ENCODE measurements at places on chromosomes 6 and 20.
A peak's percentile ranks its signal among the peaks of the same experiment; 100 is the strongest.

- DNase-seq, result no peak
Observed at GRCh38 chr6:99901596-99902384, 92.2 kb downstream of the MCHR2 start.

DNA sequence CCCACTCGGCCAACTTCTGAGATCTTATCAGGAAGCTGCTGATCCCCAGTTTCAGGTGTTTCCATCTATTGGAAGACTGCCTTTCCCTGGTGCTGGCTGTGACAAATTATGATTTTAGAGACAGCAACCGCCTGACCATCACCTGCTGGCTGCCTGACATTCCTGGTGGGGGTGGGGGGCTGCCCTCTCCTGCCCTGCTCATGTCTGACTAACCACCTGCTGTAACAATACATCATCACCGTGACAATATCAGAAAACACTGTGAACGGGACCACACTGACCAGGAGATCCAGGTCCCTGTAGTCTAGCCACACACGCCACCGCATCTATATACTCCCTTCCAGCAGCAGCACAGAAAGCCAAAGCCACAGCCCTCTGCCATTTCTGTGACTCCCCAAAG, 537.5 kb downstream of the QKI start:
- no peak for DNase-seq

GRCh38 chr6:45430590-45431202, 53.0 kb upstream of the SUPT3H start:
- DNase-seq, result no peak

GRCh38 chr6:136772685-136773472, 19.4 kb downstream of the MAP3K5 start:
- DNase-seq, result peak; percentile 82

DNA sequence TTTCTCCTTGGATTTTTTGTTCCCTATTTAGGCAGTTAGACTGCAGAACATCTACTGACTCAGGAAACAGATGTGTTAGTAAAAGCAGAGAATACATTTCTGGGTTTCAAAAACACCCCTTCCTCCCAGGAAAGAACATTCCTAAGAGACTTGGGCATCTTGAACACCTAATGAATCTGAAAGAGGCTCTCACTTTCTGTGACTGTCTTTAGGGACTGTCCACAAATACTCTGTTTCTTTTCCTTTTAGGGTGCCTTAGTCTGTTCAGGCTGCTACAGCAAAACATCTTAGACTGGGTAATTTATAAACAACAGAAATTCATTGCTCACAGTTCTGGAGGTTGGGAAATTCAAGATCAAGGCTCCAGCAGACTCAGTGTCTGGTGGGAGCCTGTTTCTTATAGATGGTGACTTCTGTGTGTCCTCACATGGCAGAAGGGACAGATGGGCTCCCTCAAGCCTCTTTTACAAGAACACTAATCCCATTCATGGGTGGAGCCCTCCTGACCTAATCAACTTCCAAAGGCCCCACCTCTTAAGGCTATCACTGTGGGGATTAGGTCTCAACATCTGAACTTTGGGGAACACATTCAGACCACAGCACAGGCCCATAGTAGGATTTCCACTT, 19.4 kb upstream of the CCN5 start:
- no peak for DNase-seq

- DNase-seq, result no peak
Observed at GRCh38 chr6:106257195-106257594, 68.4 kb downstream of the ATG5 start.

DNA sequence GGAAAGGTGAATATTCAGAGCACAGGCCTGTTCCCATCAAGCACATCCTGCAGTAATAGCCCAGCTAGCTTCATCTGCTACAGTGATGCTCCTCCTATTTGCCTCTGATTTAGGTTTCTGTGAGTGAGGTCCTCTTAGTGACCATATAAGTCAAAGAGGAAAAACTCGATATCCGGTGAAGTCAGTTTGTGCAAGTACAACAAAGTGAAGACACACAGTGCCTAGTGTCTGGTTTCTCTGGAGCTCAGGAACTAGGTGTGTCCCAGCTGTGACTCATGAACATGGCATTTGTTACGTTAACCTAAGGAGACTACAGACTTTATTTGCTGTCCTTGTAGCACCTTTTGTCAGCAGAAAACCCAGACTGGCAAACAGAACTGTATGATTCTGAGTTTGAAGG, 33.9 kb downstream of the EDN1 start:
- no peak for DNase-seq

DNA sequence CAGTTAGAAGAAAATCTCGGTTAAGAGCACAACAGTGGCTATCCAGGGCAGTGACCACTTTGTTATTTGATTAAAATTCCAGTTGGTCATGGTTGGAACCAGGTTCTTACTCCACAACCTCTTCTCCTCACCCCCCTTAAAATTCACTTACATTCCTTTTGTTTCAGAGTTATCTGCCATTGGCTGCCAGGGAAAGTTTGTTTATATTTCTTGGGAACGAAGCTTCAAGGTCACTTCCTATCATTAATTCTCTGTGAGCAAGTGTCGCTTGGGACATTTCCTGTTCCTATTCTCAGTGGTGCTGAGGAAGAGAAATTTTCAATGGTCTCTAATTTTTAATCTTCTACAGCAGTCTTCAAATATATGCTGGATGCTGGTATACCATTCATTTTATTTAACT, 121.1 kb upstream of the COL21A1 start:
- no peak for DNase-seq

DNA sequence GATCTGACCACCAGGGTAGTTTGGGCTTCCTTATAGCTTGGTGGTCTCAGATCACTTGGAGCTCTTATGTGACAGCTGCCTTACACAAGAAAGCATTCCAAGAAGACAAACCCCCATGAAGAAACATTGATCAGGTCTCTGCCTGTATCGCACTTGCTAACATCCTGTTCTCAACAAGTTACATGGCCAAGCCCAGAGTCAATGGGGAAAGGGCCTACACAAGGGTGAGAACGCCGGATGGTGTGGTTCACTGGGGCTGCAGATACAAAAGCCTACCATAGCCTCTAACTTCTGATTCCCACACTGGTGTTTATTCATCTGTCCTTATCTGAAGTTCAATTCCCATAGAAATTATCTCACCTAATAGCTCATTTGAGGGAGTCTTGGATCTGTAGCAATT, 235.5 kb downstream of the SYNDIG1 start:
- no peak for DNase-seq

GRCh38 chr6:28525496-28526039, at the start of gene GPX5:
GPX5 (plus strand) TSS chr6:28525881; CDS start chr6:28526014, 133 bp downstream.
- DNase-seq, result no peak

DNA sequence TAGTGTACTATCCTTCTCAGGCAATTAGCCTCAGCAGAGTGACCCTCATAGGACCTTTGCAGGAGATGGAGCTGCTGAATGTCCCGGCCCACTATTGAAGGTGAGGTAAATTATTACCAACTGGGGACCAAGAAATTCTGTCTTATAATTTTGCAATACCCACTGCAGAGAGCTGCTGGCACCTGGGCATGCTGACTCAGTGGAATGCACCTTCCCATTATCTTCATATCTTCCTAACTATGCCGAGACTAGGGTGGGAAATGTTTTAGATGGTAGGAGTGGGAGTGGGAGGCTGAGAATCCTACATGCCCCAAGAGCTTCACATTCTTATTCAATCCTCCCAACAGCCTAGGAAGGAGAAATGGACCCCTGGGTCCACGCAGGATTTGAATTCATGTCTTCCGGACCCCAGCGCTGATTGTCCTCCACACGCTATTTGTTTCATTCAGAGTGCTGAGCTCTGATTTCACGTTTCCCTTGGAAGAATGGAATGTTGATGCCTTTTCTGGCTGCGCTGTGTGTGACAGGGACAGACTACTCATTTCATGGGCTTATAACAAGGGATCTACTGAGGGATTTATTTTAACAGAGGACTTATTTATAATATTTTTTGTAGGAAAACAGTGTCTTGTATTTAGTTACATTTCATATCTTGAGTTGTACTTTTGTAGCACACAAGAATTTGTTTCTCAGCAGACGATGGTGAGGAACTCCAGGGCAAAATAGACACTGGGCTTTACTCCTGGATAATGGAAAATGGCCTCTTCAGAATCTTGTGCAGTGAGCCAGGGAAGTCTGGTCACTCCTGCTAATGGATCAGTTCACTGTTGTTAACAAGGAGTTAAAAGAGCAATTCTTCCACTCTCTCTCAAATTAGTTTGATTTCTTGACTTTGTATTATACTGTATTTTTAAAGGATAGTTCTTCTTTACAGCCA, 66.4 kb downstream of the FYN start:
- DNase-seq, result no peak

DNA sequence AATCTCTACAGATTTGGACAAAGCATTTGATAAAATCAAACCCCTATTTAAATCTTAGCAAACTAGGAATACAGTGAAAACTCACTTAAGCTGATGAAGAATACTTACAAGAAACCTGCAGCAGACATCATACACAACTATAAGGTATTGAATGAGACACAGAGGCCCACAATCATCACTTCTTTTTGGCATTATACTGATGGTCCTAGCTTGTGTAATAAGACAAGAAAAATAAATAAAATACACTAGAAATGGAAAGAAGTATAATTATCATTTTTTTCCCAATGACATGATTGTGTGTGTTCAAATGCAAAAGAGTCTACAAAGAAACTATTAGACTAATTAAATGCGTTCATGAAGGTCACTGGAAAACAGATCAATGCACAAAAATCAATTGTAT, 8.8 kb upstream of the OR2B6 start:
- no peak for DNase-seq

GRCh38 chr6:111805511-111806164, 67.6 kb downstream of the FYN start:
- peak; percentile 81 for DNase-seq

DNA sequence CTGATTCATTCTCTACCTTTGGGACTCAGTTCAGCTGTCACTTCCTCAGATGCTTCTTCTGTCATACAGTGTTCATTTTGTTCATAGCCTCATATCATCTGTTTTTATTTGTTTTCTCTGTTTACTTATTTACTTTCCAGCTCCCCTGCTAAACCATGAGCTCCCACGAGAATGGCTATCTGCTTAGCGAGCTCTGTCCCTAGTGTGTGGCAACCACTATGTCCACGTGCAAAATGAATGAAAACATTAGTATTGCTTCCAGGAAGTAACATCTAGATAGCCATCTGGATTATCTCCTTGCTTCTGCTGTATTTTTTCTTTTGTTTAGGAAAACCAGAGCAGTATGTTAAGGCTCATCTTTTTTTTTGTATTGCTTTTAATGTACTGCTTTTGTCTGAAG, 417.0 kb upstream of the SLC35B3 start:
- DNase-seq, result no peak

DNA sequence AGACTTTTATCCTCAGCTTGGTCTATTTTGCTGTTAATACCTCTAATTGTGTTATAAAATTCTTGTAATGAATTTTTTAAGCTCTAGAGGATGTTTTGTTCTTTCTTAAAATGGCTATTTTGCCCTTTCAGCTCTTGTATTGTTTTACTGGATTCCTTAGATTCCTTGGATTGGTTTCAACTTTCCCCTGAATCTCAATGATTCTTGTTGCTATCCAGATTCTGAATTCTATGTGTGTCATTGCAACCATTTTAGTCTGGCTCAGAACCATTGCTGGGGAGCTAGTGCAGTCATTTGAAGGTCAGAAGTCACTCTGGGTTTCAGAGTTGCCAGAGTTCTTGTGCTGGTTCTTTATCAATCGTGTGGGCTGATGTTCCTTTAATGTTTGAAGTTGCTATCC, 37.1 kb downstream of the OTOR start:
- no peak for DNase-seq

DNA sequence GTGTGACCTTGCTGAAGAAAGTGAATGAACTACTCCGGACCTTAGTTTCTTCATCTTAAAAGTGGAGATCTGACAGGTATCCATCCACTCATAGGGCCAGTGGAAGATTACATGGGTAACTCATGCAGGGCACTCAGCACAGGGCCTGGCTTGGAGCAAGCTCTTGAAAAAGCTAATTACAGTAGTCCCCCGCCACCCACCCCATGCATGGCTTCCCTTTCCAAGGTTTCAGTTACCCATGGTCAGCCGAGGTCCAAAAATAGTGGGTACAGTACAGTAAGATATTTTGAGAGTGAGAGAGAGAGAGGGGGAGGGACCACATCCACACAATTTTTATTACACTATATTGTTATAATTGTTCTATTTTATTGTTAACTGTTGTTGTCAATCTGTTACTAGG, 7.1 kb upstream of the PMEPA1 start:
- no peak for DNase-seq

- DNase-seq, result no peak
Observed at GRCh38 chr6:156164701-156165452, 612.3 kb upstream of the ARID1B start.

All from DMS79 treated with DMSO at 0.1 percent for 48 hours (cell line).